Activated B cell treated with CpG ODN at 0.5 μM for 24 hours (primary cell): ENCODE measurements at places on chromosomes 3 and 15. TPM values are rescaled to one million over a fixed set of nuclear protein-coding genes. Genes with fewer than 3 reads are reported as not detected.

The FGF7 gene
- 0.04 TPM in 1 of 2 replicates, not detected in the other for total RNA-seq

The CTXND1 gene
- not detected in 2 replicates for total RNA-seq

The CPN2 gene
- total RNA-seq = not detected in 2 replicates

The TRPC1 gene
- 1.2 and 1.3 TPM in 2 replicates for total RNA-seq

The SYNPR gene
- total RNA-seq = not detected in 2 replicates

The MGLL gene
- total RNA-seq = 16.7 and 19.1 TPM in 2 replicates

The GOLGA8G gene
- total RNA-seq = not detected in 2 replicates

The CRABP1 gene
- total RNA-seq = not detected in 2 replicates

The CCDC80 gene
- not detected in 2 replicates for total RNA-seq

The UTS2B gene
- total RNA-seq = 1.9 and 2.1 TPM in 2 replicates

The MYH15 gene
- total RNA-seq = 0.02 and 0.09 TPM in 2 replicates

The IDH3A gene
- total RNA-seq = 111 and 124 TPM in 2 replicates

The WNT7A gene
- not detected in 2 replicates for total RNA-seq

The C3orf20 gene
- total RNA-seq = 0.16 and 0.17 TPM in 2 replicates

The SHF gene
- total RNA-seq = 5.8 and 8.5 TPM in 2 replicates

DNA sequence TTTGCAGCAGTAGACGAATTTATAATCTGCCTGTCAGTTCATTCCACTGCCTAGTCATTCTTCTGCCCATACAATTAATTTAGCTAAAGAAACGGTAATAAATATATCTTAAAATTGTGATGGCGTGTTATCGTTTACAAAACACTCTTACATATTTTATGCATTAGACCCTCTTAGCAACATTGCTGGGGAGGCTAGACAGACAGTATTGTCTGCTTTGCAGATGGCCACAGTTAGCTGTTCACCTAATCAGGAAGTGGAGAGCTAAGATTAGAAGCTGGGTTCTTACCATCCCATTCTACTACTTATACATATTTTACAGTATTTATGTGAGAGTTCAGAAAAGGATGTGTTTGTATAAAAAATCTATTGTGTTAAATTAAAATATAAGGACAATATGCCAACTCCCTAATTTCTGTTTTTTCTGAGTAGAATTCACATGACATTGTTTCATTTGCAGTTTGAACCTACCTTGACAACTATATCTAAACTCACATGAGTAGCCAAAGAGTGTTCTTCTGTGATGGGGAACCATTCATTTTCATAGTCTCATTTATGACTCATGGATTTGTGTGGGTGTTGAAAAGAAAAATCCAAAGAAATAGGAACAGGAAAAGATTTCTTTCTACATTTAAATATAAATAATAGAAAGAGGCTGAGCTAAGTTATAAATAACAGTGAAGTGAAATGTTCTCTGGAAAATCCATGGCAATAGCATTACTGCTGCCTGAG, 41.7 kb upstream of the C3orf80 start:
- H3K4me1 ChIP-seq = no peaks in the 10 kb centered on the region
- H3K36me3 ChIP-seq = no peaks in the 10 kb centered on the region
- H3K27ac ChIP-seq = no peak overlapping the region

DNA sequence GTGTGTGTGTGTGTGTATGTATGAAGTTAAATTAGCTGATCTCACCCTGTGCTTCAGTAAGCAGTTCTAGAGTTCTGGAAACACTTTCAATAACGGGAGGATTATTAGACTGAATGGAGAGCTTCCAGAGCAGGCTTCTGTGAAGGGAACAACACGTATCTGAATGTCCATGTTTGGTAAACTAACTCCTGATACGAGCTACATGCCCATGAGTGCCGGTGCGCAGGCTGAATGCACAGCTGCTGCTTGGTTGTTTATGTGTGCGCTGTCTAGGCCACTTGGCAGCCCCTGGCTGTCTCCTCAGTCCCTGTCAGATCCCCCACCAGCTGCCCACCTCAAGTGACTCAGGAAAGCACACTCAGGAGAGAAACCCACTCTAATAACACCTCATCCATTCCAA, 137.0 kb downstream of the EPHB1 start:
- no peaks in the 10 kb centered on the region for H3K27me3 ChIP-seq
- no peak for DNase-seq
- no peak overlapping the region for H3K27ac ChIP-seq
- no peaks in the 10 kb centered on the region for H3K36me3 ChIP-seq
- H3K4me1 ChIP-seq = no peaks in the 10 kb centered on the region
- no peak overlapping the region for H3K4me3 ChIP-seq

- no peaks in the 10 kb centered on the region for H3K27me3 ChIP-seq
- H3K4me1 ChIP-seq = no peaks in the 10 kb centered on the region
- peaks cover 10% of the 10 kb centered on the region for H3K36me3 ChIP-seq
- no peak overlapping the region for H3K27ac ChIP-seq
- no peak overlapping the region for H3K4me3 ChIP-seq
These were observed 30.1 kb downstream of the FAIM start for GRCh38 chr3:138638641-138639040.

DNA sequence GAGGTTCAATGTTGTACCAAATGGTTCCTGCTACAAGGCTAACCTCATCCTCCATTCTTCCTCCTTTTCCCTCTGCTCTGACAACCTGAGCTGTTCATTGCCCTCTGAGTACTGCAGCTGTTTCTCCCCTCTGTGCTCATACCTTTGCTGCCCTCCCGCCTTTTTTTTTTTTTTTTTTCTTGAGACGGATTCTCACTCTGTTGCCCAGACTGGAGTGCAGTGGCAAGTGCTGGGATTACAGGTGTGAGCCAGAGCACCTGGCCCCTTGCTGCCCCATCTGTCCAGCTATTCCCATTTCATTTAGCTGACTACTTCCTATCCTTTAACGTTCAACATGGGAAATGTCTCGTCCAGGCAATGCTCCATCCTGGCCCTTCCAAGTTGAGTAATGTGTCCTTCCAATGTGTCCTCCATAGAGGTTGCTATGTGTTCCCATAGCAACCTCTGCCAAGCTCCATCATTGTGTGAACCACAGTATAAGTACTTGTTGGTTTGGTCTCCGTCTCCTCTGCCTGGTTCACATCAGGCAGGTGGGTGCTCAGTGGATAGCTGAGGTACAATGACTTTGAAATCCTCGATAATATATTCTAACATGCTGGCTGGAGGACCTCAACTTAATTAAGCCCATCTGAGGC, 179.9 kb upstream of the ANKRD28 start:
- DNase-seq = no peak
- H3K27me3 ChIP-seq = no peaks in the 10 kb centered on the region
- no peak overlapping the region for H3K4me3 ChIP-seq
- no peaks in the 10 kb centered on the region for H3K4me1 ChIP-seq
- H3K36me3 ChIP-seq = no peaks in the 10 kb centered on the region

- H3K27ac ChIP-seq = no peak overlapping the region
- no peak overlapping the region for H3K4me3 ChIP-seq
- no peaks in the 10 kb centered on the region for H3K36me3 ChIP-seq
- DNase-seq = no peak
These were observed 15.3 kb downstream of the PYDC2 start for GRCh38 chr3:191476066-191476772.

DNA sequence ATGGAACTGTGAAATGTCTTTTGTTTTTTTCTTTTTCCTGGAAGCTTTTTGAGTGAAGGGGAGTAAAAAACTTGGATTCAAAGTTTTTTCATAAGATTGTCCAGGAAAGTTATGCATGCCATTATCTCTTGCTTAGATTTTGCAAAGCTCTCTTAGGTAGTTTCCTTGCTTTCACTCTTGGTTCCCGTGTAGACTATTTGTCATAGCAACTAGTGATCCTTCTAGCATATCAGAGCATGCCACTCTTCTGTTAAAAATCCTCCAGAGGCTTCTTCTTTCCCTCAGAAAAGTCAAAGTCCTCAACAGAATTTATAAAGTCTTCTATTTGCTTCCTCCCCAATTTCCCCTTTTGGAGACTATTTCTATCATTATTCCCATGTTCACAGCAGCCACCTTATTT, 21.1 kb downstream of the GTF2E1 start:
- DNase-seq = no peak
- H3K4me3 ChIP-seq = no peak overlapping the region
- H3K27me3 ChIP-seq = no peaks in the 10 kb centered on the region
- peaks cover 9% of the 10 kb centered on the region for H3K36me3 ChIP-seq
- peaks cover 52% of the 10 kb centered on the region for H3K4me1 ChIP-seq

- peaks cover 65% of the 10 kb centered on the region for H3K36me3 ChIP-seq
- H3K27ac ChIP-seq = peak overlapping the region; percentile 90
- no peak for DNase-seq
- peak overlapping the region; percentile 54 for H3K4me3 ChIP-seq
These were observed 16.6 kb downstream of the BTLA start for GRCh38 chr3:112482675-112483074.

DNA sequence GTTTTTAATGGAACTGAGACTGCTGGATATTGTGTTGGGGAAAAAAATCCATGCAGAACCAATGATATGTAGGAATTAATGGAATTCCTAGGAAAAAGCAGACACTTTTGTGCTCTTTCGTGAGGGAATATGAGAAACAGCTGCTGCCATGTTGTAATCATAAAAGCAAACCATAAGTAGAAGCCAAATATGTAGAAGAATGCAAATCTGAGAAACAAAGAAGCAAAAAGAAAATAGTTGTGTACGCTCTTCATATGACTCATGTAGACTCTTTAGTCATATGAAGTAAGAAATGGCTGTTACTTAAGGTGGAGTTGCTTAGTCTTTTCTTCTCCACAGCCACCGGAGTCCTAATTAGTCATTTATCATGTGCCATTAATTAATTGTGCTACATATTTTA, 298.6 kb upstream of the ZNF717 start:
- H3K27me3 ChIP-seq = no peaks in the 10 kb centered on the region
- H3K4me3 ChIP-seq = no peak overlapping the region
- H3K36me3 ChIP-seq = no peaks in the 10 kb centered on the region
- no peaks in the 10 kb centered on the region for H3K4me1 ChIP-seq
- no peak overlapping the region for H3K27ac ChIP-seq
- no peak for DNase-seq

GRCh38 chr3:128850544-128850943, 28.9 kb upstream of the ACAD9 start:
- H3K27me3 ChIP-seq = no peaks in the 10 kb centered on the region
- DNase-seq = no peak
- H3K36me3 ChIP-seq = no peaks in the 10 kb centered on the region
- no peak overlapping the region for H3K4me3 ChIP-seq
- no peak overlapping the region for H3K27ac ChIP-seq
- H3K4me1 ChIP-seq = peaks cover 7% of the 10 kb centered on the region

DNA sequence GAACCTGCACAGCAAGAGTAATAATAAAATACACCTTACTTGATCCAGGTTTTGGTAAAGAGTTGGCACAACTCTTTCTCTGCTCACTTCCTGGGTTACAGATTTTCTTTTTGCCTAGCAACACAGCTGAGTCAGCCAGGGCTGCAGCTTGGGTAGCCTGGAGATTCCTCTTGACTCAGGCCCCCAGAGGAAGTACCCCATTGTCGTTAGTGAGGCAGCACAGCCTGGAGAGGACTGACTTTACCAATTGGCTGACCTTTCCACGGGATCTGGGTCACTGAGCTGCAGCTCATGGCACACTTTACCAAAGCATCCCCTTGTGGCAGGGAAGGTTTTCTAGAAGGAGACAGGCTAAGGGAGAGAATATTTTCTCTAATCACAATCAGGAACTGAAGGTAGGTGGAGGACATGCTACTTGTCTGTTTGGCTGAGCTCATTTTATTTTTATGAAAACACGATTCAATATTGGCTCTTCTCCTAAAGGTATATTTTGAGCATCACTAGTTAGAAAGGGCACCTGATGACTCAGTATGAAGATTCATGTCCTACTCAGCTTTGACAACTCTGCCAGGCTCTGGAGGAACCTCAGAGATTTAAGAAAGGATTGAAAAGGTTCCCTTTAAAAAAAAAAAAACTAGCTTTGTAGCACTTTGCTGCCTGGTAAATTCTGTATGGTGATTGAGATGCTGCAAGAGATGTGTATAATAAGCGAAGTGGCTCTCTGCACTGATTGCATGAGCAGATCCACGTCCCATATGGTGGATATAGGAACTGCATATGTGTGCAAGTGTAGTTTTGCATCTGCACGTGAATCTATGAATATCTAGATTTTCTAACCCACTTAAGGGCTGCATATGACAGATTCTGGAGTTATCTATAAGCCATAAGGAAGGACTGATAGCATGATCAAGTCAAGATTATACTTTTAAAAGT, 124.8 kb downstream of the CHDH start:
- H3K27me3 ChIP-seq = peaks cover 14% of the 10 kb centered on the region
- no peak overlapping the region for H3K27ac ChIP-seq
- DNase-seq = no peak
- peaks cover 4% of the 10 kb centered on the region for H3K4me1 ChIP-seq

DNA sequence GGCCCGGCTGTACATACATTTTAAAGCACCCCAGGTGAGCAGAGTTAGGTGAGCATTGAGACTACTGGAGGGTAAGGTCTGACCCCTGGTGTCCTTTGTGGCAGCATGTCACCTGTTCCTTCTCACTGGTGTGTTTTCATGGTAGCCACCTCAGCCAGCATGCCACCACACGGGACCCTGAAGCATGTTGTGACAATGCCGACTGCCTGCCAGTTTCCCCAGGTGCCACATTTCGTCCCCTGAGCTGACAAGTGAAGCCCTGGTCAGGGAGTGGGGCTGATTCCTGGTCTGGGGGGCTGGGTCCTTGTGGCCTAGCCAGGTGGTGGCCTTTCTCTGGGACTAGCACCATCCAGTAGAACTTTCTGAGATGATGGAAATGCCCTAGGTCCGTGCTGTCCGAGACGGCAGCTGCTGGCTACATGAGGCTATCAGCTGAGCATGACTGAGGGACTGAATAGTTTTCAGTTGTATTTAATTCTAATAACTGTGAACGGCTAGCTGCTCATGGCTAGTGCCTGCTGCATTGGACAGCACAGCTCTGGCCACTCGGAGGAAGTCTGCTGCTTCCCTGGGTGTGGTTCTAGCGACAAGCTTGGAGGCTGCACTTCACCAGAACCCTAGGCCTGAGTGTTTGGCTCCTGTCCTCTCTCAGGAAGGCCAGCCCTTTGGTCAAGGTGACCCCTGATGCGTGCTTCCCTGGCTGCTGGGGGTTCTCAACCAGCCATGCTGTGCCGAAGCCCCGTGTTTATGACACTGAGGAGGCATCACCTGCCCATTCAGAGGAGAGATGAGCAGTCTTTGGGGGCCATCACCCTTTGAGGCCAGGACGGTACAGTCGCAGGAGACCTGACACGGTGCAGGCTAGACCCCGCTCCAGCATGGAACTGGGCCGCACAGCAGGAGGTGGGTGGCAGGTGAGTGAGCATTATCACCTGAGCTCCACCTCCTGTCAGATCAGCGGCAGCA, 3.9 kb downstream of the C3orf22 start:
- peaks cover 13% of the 10 kb centered on the region for H3K27me3 ChIP-seq
- no peak overlapping the region for H3K4me3 ChIP-seq
- H3K4me1 ChIP-seq = no peaks in the 10 kb centered on the region
- DNase-seq = peak; percentile 6

DNA sequence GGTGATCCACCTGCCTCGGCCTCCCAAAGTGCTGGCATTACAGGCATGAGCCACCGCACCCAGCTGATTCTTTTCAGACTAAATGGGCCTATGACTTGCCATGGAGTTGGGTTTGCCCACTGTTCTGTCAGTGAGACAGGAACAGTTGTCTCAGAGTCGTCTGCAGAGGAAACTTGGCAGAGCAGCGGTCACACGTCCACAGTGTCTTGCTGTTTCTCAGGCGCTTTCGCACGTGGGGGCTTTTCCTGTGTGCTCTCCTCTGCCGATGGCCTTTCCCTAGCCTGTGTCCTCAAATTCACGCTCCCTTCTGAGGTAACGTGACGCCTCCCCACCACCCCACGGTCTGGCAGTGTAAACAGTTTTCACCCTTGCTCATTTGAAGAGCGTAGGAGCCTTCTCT, 11.3 kb downstream of the TMEM44 start:
- H3K27me3 ChIP-seq = no peaks in the 10 kb centered on the region
- no peak overlapping the region for H3K27ac ChIP-seq
- no peaks in the 10 kb centered on the region for H3K36me3 ChIP-seq
- DNase-seq = no peak
